Hematopoietic multipotent progenitor cell treated with erythropoietin and hydrocortisone succinate and interleukin-3 and kit ligand, for 17 days (in vitro differentiated cells): ENCODE measurements at places on chromosomes 5 and 9.

DNA sequence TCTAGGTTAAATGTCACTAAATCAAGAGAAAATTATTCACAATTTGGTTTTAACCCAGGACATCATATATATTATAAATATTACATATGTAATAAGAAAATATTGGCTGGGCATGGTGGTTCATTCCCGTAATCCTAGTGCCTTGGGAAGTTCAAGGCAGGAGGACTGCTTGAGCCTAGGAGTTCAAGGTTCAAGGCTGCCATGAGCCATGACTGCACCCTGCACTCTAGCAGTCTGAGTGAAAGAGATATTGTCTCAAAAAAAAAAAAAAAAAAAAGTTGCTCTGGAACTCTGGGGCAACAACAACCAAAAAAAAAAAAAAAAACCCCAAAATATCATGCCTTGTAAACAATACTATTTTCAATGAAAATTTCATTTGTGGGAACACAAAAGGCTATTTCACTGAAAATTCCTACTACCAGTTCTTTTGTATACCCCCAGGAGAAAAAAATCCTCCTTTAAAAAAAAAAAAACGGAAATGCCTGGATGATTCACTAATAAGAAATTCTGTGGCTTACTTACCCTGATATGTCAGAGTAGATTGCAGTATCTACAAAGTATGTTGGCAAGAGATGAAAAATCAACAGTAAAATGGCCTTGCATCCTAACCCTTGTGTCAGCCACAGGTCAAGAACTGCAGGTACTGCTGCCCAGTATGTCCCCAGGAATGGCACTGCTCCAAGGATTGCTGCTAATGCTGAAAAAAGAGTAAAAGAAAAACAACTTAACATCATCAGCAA lies 22.6 kb upstream of the CTNNAL1 start:
- DNase-seq: no peak

GRCh38 chr5:96924016-96924443 lies 11.8 kb upstream of the LNPEP start:
- no peak for DNase-seq

DNA sequence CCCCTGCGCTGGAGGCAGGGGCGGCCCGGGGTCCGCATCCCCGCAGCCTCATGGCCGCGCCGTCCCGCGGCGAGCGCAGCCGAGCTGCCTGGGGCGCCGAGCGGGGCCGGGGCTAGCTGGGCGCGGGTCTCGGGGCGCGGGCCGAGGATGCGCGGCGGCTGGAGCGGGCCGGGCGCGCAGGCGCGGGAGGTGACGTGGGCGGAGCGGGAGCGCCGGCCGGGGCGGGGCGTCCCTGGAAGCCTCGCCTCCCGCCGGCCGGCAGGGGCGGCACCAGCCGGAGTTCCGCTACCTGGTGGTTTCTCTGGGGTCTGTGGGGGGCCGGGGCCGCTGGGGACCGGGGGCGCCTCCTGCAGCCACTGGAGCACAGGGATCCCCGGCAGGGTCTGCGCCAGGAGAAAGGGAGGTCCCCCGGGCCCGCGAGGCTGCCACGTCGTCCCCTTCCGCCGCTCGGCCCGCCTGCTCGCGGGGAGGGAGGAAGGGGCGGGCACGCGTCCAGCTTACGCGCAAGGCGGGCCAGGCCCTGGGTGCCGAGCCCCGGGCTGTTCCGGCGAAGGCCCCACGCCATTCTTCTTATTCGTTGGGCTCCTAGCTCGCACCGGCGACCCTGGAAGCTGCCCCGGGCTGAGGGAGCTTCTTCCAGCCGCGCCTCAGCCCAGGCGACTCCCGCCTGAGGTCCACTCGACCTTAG lies at the start of gene LPCAT1:
LPCAT1 (minus strand) TSS at position 168 of the 688 bp plus-strand sequence; CDS start at position 52, 116 bp downstream.
- peak; percentile 7 for DNase-seq

DNA sequence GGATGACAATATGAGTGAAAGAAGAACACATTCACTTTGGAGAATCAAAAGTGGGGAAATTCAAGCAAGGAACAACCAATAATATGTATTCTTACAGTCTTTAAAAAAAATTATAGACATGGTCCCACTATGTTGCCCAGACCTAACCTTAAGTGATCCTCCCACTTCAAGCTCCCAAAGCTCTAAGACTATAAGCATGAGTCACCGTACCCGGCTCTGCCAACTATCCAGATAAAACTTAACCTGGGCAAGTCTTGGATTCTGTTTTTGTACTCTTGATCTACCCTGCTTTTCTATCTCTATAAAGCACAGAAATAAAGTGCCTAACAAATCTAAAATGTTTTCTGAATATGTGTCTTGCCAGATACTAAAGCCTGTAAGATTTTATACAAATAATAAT lies 30.9 kb downstream of the CEMIP2 start:
- DNase-seq: peak; percentile 21

DNA sequence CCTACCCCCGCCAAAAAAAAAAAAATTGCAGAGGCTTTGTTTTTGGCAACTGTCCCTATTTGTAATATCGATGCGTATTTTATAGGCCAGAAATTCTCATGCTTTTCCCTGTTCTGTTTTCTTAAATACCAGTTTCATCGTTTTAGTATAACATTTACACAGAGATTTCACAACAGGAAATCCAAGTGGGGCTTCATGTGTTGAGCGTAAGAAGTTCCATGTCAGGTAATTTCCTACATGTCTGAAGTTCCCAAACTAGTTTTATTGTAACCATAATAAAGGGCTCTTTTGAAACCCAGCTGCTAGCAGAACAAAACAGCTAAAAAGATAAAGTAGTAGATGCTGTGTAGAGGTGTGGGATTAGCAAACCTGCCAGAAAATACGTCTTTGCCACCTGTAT lies 4.2 kb downstream of the SMC5 start:
- DNase-seq: no peak

- DNase-seq: no peak
Observed at GRCh38 chr5:129133553-129133952, 39.0 kb downstream of the ISOC1 start.

GRCh38 chr5:54523534-54523933 lies 6.0 kb downstream of the SNX18 start:
- DNase-seq: no peak
